ENCODE measurements at places on chromosomes 16 and 17.

- no peak for DNase-seq
Measured at GRCh38 chr16:87371261-87371866, 12.2 kb downstream of the FBXO31 start.

DNA sequence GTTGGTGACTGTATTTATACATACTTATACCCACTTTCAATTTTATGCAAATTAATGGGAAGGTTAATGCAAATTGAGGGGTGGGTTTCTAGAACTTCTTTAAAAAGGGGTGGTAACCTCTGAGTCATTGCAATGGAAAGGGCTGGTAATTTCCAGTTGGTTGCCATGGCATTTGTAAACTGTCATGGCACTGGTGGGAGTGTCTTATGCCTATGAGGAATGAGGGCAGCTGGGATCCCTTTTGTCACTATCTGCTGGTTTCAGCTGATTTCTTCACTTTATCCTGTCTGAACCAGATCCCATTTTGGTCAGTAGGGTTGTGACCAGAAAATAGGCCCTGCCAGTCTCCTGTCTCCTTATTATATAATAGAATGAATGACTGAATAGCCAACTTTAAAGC, 1006.7 kb upstream of the GOT2 start:
- DNase-seq: no peak

GRCh38 chr16:33877-34647, 19.3 kb downstream of the POLR3K start:
- DNase-seq: no peak

- DNase-seq: no peak
Measured at GRCh38 chr16:88064889-88065746, 113.9 kb downstream of the BANP start.

GRCh38 chr17:42405963-42406495, 17.0 kb downstream of the CAVIN1 start:
- peak; percentile 79 for DNase-seq

DNA sequence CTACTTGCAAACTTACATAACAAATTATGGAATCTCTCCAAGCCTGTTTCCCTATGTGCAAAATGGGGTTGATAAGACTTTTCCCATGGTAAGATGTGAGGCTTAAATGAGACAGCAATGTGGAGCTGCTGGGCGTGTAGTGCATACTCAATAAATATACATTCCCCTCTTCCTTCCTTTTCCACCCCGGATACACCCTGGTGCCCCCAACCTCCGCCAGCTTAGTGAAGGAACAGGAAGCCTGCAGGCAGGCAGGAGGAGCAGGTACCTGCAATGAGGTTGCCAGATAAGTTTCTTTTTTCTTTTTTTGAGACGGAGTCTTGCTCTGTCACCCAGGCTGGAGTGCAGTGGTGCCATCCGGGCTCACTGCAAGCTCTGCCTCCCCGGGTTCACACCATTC, 14.9 kb downstream of the C17orf50 start:
- no peak for DNase-seq

GRCh38 chr16:78953526-78953925, 647.0 kb downstream of the MAF start:
- no peak for DNase-seq

GRCh38 chr16:50972876-50973275, 178.2 kb downstream of the SALL1 start:
- DNase-seq: no peak

Measured in stimulated activated CD4-positive, alpha-beta T cell treated with anti-CD3 and anti-CD28 coated beads, Interleukin-1b, Interleukin-23, amount 100 ng/mL, for 48 hours (primary cell).